ENCODE measurements at places on chromosomes 3 and 15. TPM values are rescaled to one million over a fixed set of nuclear protein-coding genes. Genes with fewer than 3 reads are reported as not detected.

ADAMTS17 gene
- 4.6 TPM for total RNA-seq

DNA sequence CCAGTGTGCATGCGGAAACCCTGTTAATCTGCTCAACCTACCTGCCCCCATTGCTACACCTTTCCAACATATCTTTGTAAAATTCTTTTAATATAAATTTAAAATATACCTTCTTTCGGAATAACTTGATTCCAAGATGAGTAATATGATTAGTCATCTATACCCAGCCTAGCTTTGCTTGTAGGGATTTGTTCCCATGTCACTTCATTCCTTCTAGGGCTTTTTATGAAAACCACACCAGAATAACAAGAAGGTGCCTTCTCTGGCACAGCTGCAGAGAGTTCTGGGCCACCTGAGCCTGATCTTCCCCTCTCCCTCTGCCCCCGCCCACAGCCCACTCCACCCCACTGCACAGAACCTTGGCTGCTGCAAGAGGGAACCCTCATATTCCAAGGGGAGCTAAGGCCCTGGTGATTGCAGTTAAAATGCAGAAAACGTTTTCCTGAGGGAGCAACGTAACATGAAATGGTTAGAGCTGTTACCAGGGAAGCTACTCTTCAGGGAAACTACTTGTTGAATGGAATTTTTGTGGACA is 38.6 kb upstream of the HACD2 start:
- no peak for DNase-seq

DNA sequence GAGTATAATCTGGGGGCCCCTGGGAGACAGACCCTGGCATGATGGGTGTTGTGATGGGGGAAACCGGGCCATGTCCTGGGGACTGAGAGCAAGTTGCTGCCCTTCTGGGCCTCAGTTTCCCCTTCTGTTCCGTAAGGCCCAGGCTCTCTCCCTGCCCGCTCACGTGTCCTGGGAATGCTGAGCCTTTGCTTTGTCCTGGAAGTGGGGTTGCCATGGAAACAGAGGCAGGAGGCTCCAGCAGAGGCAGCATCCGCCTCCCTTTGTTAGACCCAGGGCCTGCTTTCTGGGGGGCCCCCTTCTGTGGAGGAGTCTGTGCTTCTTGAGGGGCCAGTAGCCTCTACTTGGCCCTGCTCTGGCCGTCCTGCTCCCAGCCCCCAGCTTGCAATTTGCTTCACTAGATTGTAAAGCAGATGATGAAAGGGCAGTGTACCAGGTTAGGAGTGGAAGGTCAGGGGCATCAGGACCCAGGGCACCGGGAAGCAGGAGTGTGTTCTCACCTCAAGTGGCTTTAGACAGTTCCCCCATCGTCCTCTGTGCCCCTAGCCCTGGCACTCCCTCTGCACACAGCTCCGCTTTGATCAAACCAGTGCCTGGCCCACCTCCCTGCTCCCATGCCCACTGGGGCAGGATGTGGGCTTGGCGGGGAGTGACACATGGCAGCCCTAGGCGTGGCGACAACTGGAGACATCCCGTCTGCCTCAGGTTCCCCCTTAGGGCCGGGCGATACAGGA is 105.6 kb downstream of the FBLN2 start:
- peak; percentile 64 for DNase-seq

- DNase-seq = no peak
Observed at GRCh38 chr3:51243924-51244323, 141.2 kb upstream of the MANF start.

GRCh38 chr15:26766262-26766661 is 6.6 kb downstream of the GABRB3 start:
- no peak for DNase-seq

Data from naive thymus-derived CD8-positive, alpha-beta T cell (primary cell).